ENCODE measurements at places on chromosomes 11 and 22.

DNA sequence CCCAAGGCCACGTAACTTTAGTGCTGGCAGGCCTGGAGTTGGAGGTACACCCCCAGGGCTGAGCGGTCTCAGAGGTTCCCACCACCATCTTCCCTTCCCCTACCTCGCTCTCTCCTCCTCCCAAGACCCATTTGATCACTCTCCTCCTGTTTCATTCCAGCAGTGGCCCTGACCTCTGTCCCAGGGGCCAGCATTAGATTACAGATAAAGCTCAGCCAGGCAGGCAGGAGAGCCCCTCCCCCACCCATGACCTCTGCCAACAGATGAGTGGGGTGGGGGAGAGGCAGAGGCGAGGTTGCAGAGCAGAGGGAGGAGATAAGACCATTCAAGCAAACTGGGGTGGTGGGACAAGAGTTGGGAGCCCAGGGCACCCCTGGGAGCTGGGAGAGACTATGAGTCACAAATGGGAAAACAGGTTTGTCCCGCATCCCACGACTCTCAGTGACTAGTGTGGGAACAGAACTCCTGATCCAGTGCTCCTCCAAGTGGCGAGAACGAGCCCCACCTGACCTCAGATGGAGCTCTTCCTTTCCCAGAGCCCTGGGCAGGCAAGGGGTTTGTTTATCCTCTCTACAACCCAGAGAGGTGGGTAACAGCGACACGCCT, 367.9 kb downstream of the MN1 start:
- DNase-seq = no peak

GRCh38 chr11:72562431-72562830, 111.8 kb downstream of the PDE2A start:
- peak; percentile 39 for DNase-seq

DNA sequence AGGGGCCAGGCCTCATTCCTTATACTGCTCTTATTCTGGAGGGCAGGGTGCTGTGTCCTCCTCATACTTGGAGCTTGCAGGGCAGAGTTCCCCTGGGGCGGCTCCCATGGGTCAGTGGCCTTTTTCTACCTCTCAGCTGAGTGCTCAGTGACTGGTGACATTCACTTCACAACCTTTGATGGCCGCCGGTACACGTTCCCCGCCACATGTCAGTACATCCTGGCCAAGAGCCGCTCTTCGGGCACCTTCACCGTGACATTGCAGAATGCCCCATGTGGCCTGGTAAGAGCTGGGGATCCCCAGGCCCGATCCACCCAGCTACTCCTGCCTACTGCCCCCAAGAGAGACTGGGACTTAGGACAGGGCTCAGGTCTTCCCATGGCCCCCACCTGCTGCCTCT, 14.5 kb downstream of the OTOG start:
- no peak for DNase-seq

- no peak for DNase-seq
Observed at GRCh38 chr11:64809781-64810241, 540 bp downstream of the MEN1 start.

- peak; percentile 66 for DNase-seq
Observed at GRCh38 chr11:20397281-20397680, 9.8 kb downstream of the PRMT3 start.

DNA sequence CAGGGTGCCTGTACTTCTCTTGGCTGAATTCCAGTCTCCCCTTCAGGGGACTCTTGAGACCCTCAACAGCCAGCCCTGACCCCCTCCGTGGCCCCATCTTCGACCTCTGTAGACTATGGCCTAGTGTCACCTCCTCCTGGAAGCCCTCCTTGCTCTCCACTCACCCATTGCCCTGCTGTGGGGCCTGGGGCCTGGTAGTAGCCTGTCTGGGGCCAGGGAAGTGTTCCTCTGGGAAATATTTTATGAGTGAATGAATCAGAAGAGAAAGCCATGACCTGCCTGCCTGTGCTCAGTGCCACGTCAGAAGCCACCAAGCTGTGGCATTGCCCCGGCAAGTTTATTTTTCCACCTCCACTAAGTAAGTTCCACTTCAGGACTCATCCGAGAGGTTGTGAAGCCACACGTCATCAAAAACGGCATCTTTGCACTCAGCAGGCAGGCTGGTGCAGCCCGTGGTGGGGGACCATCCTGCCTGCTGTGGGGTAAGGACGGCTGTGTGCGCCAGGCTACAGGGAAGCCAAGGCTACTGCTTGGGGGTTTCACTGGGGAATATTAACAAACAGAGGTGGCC, 59.6 kb upstream of the PPARA start:
- DNase-seq = no peak

- DNase-seq = no peak
Observed at GRCh38 chr22:28670161-28670560, 9.5 kb downstream of the TTC28 start.

DNA sequence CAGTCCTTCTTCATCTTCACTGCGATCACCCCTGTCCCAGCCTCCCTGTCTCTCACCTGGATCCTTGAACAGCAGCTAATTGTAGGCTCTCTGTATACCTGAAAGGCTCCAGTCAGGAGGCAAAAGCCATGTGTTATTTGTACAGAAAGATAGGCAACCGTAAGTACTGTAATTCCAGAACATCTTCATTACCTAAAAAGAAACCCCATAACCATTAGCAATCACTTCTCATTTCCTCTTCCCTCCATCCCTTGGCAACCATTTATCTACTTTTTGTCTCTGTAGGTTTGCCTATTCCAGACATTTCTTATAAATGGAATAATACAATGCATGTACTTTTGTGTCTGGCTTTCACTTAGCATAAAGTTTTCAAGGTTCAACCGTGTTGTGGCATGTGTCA, 17.8 kb downstream of the NAGA start:
- DNase-seq = no peak

DNA sequence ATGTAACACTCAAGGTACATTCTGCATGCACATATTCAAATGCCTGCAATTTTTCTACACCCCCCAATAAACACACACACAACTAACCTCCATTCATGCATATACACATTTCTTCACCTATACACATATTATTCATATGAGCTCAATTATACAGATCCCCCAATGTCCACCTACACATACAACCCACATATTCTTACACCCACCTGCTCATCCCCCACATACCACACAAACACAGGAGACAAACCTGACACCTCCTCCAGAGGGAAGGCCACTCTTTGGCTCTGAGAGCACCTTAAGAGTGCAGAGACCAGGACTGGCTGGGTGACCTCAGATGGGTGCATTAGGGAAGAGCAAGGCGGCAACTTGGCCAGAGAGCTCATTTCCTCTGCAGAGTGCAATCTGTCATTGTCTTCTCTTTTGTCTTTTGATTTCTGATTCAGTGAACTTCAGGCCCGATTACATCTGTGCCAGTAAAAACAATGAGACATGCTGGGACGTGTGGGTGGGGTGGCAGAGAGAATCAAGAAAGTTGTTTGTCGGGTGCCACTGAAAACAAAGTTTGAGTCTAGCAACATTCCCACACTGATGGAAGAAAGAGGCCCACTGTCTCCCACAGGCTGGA, 208.4 kb downstream of the NXPE2 start:
- no peak for DNase-seq

DNA sequence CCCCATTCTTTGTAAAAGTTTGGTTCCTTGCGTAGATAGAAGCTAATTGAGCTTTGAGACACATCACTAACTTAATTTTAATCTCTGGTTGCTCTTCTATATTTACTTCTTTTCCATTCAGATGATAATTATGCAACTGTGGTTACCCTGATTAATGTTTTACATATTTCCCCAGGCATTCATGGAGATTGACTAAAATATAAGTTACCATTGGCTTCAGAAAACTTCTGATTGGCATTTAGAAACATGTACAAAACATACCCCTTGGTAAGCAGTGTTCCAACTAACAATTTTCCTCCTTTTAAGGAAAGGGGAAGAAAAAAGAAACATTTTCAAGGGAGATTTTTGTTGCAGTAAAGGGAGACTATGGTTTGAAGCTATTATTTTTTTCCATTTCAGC, 43.9 kb downstream of the FAT3 start:
- peak; percentile 62 for DNase-seq

DNA sequence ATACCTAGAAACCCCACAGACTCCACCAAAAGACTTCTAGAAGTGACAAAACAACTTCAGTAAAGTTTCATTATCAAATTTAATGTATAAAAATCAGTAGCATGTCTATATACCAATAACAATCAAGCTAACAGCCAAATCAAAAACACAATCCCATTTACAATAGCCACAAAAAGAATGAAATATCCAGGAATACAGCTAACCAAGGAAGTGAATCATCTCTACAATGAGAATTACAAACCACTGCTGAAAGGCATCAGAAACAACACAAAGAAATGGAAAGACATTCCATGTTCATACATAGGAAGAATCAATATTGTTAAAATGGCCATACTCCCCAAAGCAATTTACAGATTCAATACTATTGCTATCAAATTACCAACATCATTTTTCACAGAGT, 46.0 kb downstream of the PRCP start:
- DNase-seq = no peak

DNA sequence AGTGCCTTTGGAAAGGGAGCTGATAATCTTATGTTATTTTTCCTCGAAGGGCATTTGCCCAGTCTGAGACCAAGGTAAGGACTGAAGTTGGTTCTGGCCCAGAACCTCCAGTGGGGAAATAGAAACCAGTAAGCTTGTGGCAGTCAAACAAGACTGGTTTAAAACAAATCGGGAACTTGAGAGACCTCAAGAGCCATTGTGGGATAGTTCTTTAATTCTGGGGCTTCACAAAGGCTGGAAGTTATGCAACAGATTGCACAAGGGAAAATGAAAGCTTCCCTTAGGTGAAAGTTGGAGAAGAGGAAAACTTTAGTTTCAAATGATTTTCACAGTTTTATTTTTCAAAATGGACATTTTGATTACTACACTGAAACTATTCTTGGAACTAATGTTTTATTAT, 33.5 kb upstream of the RAB38 start:
- DNase-seq = peak; percentile 33

- DNase-seq = no peak
Observed at GRCh38 chr22:38201371-38201710, 453 bp upstream of the MAFF start.

- DNase-seq = peak; percentile 37
Observed at GRCh38 chr11:72430741-72431570, 3.4 kb downstream of the CLPB start.

- DNase-seq = no peak
Observed at GRCh38 chr11:111909378-111909777, 2.2 kb downstream of the CRYAB start.

DNA sequence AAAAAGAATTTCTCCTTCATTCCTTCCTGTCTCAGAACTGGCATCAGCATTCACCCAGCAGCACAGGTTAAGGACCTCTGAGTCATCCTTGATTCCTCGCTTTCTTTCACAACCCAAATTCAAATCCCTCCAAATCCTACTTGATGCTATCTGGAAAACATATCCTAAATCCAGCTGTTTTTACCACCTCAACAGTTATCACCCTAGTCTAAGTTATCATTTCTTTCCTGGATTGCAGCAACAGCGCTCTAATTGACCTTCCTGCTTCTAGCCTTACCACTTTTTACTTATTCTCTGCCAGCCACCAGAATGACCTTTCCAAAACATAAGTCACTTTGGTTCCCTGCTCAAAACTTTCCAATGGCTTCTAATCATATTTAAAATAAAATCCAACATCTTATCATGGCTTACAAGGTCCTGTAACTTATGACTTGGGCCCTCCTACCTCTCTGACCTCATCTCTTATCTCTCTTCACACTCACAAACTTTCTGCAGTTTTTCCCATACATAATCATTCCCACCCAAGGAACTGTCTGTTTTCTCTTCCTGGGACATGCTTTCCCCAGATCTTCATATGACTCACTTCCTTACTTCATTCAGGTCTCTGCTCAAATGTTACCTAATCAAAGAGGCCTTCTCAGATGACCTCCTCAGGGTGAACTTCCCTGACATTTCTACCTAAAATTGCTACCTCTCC, 119.4 kb downstream of the TTC28 start:
- DNase-seq = peak; percentile 67

DNA sequence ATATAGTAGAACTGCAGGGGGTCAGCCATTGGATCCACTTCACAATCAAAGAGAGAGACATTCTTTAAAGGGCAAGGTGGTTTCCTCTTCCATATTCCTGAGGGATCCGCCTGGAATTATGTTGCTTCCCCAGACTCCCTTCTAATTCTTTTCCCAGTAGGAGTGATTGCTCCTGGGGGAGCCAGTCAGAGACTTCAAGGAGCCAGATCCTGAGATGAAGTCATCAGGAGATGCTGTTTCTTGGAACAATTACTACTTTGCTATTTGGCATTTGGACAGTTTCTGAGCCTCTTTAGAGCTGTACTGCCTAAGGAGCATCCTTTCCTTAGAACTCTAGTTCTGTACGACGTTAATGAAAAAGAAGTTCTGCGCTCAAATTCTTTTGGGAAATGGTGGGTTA, 1.9 kb upstream of the OR9Q2 start:
- no peak for DNase-seq

DNA sequence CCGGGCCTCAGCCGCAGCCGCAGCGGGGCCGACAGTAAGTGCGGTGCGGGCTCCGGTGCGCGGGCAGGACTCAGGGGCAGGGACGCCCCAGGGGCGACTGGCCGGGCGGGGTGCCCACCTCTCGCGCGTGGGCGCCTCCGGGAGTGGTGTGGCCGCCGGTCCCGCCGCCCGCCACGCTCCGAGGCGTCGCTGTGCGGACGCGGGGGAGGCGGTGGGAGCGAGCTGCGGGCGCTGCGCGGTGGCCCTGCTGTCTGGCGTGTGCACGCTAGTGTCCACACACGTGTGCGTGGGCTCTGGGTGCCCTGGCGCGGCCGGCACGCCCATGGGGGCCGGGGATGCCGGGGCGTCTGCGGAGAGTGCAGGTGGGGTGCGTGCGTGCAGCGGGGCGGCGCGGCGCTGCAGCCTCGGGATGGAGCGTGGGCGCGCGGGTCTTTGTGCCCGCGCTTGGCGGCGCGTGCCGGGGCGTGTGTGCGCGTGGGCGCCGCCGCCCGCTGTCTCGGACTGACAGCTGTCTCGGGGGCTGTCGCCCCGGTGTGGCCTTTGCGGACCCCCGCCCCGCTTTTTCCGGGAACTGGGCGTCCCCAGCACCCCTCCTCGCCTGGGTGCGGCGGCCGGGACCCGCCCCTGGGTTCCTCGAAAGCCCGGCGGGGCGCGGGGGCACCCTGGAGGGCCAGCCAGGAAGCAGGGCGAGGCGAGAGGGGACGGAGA, 804 bp downstream of the KCNK4 start:
- DNase-seq = no peak

DNA sequence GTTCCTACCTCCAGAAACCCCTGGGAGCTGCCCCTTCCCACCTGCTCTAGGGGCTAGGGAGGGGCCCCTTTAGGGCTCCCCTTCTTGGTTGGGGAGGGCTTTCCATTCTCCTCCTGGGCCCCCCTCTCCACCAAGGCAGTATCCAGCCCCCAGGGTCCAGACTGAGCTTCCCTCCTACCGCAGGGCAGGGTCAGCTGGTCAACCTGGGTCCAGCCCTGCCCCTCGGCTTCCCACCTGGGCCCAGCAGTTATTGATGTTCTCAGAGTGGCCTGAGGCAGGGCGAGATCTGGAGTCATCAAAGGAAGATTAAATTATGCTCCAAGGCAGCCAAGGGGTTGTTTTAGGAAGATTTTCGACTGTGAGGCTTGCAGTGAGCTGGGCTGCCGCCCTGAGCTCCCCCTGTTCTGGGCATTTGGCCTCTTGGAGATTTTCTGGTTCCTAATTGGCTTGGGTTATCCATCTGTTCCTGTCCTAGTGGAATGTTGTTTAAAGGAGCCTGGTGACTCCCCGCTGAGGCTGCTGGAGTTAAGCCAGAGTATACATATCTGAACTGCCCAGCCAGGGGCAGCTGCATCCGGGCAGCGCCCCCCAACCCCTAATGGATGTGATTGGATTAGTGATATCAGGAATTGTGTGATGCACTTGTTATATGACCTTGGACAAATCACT, 1.8 kb upstream of the SLC22A8 start:
- no peak for DNase-seq

GRCh38 chr22:50398831-50399648, 55.9 kb downstream of the PPP6R2 start:
- DNase-seq = no peak

GRCh38 chr11:35992548-35992947, 48.7 kb downstream of the LDLRAD3 start:
- no peak for DNase-seq

All from renal cortical epithelial cell (primary cell).